ENCODE measurements at places on chromosomes 2 and 18. TPM values are rescaled to one million over a fixed set of nuclear protein-coding genes. Genes with fewer than 3 reads are reported as not detected.
A peak's percentile ranks its signal among the peaks of the same experiment; 100 is the strongest.

Gene GPR35
- 0.13 TPM for total RNA-seq

Gene VAMP8
- not detected for total RNA-seq

Gene ANO7
- 1.7 TPM for total RNA-seq

Gene ZNF521
- total RNA-seq = 0.16 TPM

Gene CXCR2
- total RNA-seq = not detected

Gene HJURP
- 73.2 TPM for total RNA-seq

- no peak for DNase-seq
These were observed 86.6 kb downstream of the SP100 start for GRCh38 chr2:230502593-230502992.

GRCh38 chr2:240873805-240874714 is 5.4 kb downstream of the AGXT start:
- peak; percentile 99 for DNase-seq

DNA sequence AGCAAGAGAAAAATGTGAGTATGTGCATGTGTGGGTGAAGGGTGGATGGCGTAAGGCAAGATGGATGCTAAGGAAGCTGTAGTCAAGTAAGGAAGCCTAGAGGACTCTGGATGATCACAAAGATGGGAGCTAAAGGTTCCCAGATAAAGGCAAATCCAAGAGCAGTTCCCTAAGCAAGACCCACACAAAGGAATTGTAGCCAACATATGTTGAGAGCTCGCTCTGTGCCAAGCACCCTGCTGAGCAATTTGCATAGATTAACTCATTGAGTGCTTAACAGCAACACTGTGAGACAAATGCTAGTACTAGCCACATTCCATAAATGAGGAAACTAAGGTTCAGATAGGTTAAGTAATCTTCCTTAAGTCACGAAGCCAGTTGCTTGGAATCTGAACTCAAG is 132.6 kb downstream of the C1D start:
- no peak for DNase-seq

GRCh38 chr2:238875101-238875470 is 27.2 kb downstream of the TWIST2 start:
- no peak for DNase-seq

GRCh38 chr2:100812116-100812515 is 7.8 kb upstream of the NPAS2 start:
- DNase-seq = no peak

- no peak for DNase-seq
These were observed 54.6 kb downstream of the GALR1 start for GRCh38 chr18:77304268-77304667.

DNA sequence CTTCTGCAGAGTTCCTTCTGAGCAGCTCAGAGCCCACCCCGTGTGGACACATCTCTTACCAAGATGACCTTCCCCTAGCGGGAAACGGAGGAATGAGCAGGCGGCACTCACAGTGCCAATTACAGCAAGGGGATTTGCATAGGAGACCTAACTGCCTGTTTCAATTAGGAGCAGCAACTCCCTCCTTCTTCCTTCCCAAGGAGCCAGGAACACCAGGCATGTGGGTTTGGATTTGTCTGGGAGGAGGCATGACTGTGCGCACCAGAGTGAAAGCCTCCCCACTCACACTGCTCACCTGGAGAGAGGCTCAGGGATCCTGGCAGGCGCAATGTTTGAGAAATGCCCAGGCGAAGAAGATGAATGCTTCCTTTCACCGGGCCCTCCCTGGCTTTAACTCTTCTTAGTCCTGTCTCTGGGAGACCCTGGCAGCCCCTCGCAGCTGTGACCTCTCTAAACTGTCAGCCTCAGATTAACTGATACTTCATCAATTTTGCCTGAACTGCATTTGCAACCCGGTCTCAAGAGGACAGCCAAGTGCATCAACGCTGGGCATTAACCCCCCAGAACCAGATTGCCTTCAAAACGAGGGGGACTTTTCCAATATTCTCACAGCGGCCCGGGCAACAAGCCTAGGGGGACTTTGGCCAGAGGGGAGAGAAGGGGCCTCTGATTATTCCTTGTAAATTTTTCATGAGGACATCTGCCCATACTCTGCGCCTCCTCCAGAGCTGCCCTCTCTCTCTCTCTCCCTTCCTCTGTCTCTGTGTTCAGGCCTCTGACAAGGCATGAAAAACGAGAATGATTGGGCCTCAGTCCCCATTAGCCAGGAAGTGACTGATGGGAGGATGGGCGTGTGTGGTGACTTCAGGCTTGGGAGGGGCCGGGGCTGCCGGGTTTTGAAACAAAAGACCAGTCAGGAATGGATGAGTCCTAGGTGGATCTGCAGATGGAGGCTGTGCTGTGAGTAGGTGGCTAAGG is 93.8 kb downstream of the CMPK2 start:
- no peak for DNase-seq

DNA sequence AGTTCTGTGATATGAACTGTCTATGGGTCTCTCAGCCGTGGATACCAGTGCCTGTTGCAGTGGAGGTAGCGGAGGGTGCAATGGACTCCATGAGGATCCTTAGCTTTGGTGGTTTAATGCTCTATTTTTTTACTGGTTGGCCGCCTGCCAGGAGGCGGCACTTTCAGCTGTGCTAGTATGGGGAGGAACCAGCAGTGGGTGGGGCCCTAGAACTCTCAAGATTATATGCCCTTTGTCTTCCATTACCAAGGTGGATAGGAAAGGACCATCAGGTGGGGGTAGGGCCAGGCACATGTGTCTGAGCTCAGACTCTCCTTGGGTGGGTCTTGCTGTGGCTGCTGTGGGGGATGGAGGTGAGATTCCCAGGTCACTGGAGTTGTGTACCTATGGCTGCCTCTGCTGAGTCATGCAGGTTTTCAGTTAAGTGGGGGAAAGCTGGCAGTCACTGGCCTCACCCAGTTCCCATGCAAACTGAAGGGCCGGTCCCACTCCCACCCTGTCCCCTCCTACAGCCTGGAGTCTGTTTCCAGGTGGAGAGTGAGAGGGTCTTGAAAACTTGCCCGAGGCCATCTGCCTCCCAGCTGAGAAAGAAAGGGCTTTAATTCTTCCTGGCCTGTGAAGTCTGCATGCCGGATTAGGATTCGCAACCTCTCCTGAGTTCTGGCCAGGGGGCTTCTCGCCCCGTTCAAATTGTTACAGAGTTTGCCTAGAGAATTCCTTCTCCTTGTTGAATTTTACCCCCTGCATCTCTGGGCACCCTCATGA is 14.5 kb downstream of the KCNS3 start:
- no peak for DNase-seq

DNA sequence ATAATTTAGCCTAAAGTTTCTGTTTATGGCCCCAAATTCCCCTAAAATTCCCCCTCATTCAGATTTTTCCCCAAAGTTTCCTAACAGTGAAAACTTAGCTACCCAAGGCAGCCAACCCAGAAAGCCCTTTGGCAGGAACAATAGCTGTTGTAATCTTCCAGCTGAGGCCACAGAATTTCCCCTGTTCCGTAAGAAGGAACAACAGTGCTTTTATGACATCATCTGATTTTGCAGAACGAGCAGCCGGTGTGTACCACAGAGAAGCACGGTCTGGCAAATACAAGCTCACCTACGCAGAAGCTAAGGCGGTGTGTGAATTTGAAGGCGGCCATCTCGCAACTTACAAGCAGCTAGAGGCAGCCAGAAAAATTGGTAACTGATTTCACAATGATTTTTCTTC is 6.3 kb downstream of the TNFAIP6 start:
- no peak for DNase-seq

GRCh38 chr2:213246497-213247281 is 37.6 kb upstream of the SPAG16 start:
- DNase-seq = no peak

DNA sequence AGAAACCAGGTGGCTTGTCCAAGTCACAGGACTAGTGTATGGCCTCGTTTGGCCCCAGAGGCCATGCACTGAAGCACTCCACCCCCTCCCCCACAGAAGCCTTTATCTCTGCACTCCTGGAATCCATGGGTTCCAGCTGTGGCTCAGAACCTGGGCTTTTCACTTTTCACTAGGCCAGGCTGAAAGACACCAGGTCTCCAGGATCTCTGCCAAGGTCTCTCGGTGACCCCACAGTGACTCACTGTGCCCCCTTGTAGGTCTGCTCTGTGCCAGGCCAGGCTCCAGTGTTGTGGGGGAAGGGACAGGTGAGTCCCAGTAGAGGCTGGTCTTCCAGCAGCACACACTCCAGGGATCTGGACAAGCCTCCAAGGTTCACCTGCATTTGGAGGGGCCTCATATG is 31.0 kb upstream of the GLI2 start:
- DNase-seq = no peak
